GM23248 (cell line): ENCODE measurements at places on chromosomes 6 and 20.

DNA sequence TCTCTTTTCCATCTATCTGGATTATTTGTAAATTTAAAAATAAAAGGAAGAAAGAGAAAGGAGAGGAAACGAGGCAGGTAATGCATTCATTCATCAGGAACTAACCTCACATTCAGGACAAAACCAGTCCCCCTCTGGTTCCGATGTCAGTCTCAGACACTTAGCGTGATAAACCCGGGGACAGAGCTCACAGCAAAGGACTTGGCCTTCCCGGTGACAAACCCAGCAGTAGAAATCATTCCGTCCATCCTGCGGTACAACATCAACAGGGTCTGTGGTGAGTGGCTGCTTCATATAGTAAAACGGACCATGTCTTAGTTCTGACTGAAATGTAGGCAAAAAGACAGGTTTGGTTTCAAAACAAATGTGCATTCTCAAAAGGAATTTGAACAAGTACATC is 57.9 kb downstream of the ZMYND8 start:
- no peak for DNase-seq

DNA sequence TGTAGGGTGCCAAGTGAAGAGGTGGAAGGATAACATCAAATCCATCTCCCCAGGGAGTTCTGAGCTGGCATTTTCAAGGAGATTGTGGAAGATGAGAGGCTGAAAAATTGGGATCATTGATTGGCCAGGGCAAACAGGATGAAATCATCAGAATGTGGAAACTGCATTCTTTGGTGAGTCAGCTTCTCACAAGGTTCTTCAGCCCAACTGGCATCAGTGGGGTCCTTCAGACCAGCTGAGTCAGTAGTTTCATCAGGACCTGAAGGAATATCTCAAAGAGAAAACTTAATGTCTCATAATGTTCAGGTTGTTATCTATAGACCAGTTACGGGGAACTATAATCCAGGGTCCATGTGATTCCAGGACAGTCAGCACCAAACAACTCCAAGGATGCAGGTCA is 195.8 kb downstream of the HAO1 start:
- DNase-seq: peak; percentile 84

DNA sequence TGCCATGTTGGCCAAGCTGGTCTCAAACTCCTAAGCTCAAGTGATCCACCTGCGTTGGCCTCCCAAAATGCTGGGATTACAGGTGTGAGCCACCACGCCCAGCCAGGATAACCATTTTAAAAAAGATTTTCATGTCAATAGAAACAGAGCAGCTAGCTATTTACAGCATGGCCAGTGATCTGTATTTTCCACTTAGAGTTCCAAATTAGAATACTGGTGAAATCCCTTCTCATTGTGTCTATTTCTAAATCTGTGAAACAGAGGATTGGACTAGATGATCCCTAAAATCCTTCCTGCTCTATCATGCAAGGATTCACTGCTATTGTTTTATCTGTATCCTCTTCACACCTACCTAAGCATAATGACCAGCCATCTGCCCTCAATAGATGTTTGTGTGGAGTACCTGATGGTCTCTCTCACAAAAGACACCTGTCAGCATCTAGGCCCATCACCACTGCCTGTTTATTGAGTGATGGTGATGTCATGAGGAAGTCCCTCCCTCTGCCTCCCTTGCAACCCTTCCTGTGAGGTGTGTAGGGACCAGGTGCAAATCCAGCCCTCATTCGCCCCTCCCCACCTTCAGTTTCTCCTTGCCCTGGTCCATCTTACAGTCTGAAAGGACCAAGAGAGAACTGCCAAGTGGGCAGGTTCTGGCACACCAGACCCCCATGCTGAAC is 26.5 kb upstream of the SMIM29 start:
- DNase-seq: no peak

GRCh38 chr6:43489277-43490072 is 12.1 kb downstream of the TJAP1 start:
- DNase-seq: no peak

DNA sequence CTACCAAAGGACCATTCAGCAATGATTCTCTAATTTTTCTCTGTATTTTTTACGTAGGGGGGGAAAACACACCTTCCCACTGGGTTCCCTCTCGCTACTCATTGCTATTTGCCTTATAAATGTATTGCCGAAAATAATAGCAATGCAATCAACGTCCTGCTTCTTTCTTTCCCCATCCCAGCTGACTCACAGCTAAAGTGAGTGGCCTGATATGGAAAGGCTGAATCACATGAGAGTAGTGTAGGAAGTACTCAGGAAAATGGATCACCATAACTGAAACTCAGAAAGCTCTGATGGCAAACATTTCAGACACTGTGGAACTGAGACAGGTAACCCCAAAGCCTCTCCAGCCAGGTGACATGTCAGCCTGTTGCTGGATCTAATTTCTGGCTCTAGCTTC is 49.3 kb upstream of the SRPK1 start:
- peak; percentile 88 for DNase-seq

DNA sequence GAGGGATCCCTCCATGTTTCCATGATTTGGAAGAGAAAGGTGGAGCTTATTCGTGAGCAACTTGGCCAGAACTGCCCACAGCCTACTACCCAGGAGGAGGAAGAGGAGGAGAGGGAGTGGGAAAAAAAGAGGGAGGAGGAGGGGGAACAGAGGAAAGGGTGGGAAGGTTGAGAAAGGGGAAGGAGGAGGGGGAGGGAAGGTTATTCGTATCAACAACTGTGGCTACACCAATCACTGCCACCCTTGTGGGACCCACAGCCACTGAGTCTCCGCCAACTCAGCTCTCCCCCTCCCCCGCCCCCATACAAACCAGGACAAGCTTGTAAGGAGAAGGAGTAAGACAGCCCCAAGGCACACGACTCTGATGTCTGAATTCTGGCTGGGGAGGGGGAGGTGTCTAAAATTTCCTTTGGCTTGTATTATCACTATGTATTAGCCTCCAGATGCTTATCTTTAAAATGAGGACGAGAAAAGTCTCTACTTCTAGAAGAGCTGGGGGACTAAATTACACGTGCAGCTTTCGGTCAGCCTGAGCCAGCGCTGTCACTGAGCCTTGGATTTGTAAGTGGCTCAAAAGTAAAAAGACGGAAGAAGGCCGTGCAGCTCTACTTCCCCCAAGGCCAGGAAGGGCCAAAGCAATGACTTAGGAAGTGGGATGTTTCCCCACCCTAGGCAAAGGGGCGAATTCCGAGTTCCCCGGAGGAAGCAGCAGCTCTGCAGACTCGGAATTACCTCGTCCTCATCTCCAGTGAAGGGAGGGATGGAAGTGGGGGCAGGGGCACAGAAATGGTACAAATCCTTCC is 1.0 kb downstream of the FKBP1A start:
- DNase-seq: peak; percentile 48

- DNase-seq: no peak
These were observed 563.3 kb upstream of the MAP3K7 start for GRCh38 chr6:91149956-91150705.
